ENCODE measurements at places on chromosomes 7 and 10.

GRCh38 chr7:51785171-51785570, 468.6 kb upstream of the COBL start:
- no peak for DNase-seq

DNA sequence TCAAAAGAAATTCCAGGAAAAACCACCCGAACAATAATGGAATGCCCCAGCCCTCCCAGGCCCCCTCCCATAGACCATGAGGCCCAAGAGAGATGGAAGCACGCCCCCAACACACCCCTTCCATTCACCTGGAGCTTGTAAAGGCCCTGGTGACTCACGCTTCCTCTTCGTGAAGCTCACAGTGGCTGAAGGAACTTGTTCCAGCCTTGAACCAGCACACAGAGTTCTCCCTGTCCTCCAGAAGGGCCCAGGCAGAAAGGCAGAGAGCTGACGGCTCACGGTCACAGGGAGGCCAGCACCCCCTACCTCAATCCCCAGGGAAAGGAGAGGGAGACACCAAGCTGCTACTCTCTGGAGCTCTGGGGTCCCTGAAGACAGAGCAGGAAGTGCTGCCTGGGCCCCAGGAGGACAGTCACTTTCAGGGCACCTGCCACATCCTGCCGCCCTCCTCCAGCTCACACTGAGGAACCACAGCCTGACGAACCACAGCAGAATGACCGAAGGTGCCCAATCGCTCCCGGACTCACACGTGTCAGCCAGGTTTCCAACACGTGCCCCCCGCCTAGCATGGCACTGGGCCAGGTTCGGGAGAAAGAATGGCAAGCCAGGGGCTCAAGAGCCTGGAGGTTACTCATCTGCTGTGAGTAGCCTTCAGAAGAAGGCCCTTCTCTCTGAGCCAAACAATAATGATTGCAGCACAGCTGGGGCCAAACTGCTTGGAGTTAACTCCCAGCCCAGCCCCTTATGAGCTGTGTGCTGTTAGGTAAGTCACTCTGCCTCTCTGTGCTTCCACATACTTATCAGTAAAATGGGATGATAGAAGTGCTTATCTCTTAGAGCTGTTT, 52.8 kb downstream of the DLG5 start:
- DNase-seq, result no peak

GRCh38 chr7:141431711-141432110, 119.5 kb upstream of the AGK start:
- DNase-seq, result no peak

DNA sequence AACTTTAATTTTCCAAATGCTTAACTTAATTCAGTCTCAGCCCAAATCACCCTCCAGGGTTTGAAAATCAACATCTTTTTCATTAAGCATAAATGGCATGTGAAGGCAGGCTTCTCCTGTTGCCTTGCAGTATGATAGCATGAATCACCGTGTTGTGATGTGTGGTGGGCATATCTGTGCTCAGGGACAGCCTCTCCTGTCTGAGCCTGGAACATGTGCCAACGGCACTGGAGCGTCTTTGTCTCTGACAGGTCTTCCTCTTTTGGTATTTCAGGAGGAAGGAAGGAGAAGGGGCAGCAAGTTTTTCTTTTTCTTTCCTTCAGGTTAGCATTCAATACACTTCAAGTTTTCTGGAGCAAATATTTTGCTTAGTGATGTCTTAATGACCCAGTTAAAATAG, 57.6 kb downstream of the LRGUK start:
- DNase-seq, result no peak

DNA sequence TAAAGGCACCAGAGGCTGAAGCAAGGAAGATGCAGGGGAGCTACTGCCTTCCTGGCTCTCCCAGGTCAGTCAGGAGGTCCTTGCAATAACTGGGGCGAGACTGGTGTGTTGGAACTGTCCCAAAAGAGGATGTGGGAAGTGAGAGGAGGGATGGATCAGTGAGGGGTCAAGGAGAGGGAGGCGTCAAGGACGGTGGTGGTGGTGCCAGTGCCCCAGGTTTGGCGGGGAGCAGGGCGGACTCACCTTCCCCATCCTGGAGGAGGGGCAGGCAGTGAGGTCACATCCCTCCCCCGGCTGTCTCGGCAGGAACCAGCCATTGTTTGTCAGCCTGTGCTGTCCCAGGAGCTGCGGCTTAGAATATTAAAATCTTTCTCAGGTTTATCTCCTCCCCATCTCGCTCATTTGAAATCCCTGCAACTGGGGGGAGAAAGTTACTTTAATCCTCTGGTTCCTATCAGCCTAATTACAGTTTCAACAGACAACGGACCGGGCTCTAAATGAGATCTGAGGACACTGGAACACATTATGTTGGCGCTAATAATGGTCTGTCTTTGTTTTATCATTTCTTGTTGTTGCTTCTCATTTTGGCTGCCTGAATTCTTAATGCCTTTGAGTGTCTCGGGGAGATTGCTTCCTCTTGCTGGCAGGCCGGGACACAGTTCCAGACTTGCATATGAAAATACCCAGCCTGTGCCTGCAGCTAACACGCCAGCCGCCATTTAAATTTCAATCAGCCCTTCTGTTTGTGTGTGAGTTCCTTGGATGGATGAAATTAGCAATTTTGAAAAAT, 387.5 kb downstream of the RPS24 start:
- no peak for DNase-seq

DNA sequence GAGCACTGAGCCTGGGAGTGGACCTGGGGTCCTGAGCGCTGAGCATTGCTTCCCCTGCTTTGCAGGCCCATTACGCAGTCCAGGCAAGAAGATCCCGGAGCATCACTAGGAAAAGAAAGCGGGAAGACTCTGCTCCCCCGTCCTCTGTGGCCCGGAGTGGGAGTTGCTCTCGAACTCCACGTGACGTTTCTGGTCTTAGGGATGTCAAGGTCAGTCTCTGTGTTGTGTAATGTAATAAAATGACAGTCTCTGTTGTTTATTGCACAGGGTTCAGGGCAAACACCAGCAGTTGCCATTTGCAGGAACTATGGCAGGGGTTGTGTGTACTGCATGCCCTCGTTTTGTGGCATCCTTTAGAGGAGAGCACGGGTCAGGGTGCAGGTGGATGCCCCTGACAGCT, 10.0 kb downstream of the IDI2 start:
- DNase-seq, result no peak

DNA sequence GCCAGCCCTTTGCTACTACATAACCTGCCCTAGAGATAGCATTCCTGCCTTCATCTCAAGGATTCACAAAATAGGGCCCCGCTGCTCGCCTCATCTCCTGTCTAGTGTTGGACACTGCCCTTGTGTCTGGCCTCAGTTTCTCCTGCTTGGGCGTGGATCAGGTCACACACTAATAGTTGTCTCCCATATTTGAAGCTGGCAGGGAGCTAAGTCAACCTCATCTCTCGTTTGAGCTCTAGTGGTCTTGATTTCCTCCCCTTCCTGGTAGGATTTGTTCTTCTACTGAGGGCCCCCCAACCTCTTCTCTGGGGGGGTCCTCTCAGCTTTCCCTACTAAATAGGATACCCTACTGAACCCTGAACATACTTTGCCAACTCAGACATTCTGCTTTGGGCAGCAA, 42.2 kb downstream of the ADCYAP1R1 start:
- no peak for DNase-seq

DNA sequence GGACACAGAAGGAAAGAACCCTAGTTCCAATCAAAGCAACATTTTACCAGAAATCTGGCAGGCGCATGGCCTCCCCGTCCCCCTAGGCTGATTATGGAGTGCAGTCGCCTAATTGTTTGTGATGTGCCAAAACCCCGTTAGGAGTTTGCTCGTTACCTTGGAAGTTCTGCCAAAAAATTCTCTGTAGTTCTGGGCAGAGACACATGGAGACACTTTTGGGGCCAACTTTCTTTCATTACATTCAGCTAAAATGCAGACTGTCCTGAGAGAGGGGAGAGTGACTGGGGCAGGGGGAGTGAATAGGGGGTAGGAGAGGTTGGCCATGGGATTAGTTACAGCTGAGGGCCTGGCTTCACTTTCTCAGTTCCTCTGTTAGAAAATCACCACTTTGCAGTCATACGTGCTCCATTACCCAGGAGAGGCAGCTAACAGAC, 158.0 kb upstream of the NPVF start:
- no peak for DNase-seq

- DNase-seq, result no peak
Measured at GRCh38 chr7:140275069-140275965, 98.5 kb upstream of the KDM7A start.

DNA sequence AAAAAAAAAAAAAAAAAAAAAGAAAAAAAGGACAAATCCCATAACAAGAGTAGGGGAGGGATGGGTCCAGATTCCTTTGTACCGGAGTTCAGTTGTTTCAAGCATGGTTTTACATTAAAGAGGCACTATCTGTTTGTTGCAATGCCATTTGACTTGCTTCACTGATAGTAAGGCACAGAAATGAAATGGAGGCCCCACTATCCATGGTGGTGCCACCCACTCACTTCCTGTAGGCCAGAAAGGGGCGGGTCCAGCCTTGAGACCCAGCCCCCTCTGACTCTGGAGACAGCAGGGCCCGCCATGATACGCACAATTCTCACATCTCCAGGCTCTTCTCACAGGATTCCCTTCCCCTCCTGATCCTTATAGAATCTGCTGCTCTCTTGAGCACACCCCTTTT, 100.0 kb downstream of the CLEC2L start:
- no peak for DNase-seq

GRCh38 chr10:80462981-80463741, 9.1 kb downstream of the TSPAN14 start:
- DNase-seq, result no peak

DNA sequence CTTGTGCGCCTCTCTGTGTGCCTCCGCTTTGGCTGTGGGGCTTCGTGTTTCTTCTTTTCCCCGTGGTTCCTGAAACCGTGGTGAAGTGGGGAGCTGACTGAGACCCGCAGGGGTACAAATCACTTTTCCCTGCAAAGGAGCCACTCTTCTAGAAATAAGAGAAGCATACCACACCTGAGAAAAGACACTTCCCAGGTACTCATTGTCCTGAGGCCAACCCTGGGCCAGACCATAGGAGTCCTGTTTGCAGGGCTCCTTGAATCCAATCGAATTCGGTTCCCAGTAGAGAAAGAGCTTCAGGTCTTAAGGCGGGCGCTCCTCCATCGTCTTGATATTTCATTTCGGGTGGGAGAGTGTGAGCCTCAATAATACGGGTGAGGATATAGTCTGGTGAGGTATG, 32.4 kb upstream of the ZNF273 start:
- DNase-seq, result no peak

- no peak for DNase-seq
Measured at GRCh38 chr7:158050978-158051651, 536.5 kb downstream of the PTPRN2 start.

- no peak for DNase-seq
Measured at GRCh38 chr10:17354781-17355180, 99.6 kb downstream of the ST8SIA6 start.

GRCh38 chr7:43516581-43517342, 66.1 kb upstream of the STK17A start:
- no peak for DNase-seq

GRCh38 chr10:79277579-79278269, 69.5 kb upstream of the PPIF start:
- no peak for DNase-seq

DNA sequence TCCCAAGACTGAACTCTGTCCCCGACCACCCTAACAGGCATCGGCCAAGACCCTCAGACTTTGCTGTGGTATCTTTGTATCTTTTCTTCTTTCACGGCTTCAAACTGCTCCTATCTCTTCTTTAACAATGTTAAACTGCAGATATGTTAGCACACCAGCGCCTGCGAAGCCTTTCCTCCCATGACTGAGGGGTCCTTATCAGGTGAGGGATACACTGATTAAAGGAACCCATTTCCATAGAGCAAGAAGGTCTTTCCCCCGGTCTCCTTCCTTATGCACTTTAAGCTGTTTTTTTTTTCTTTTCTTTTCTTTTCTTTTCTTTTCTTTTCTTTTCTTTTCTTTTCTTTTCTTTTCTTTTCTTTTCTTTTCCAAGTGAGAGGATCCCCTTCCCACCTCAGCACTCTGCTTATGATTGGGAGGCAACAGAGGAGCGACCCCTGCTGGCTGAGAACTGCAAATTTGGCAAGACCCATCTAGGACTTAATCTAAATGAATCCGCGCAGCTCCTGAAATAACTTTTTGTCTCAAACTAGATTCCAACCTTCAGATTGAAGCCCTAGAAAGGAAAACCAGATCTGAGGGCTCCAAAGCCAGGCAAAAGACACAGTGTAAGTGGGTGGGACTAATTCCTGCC, 109.9 kb downstream of the ITGB8 start:
- no peak for DNase-seq

DNA sequence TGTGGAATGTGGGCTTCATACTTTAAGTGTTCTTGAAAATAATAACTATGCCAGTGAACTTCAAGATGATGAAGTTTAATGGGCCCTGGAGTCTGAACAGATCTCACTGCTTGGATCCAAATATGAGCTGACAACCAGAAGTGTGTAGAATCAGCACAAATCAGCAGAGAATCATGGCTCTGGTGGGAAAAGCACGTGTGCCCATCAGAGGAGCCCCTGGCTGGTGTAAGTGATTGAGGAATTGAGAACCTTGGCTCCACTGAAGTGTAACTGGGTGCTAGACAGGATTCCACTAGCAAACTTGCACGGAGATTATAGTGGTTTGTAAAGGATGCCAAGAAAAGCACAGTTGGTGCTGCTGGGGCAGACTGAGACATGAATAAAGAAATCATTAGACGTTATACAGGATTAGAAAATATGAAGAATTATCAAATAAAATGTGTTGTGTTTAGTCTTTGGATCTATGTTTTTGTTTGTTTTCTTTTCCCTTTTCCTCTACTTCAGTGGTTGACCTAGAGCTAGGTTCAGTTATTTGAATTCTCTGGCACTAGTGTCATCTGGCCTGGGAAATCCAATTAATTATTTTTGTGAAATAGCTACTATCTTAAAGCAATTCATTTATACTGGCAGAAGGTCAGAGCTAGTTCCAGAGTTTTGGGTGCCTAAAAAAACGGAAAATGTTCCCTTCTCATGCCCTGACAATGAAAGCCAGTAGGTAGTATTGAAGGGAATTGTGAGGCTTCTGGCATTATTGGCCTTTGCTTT, 175.7 kb upstream of the MEOX2 start:
- no peak for DNase-seq

DNA sequence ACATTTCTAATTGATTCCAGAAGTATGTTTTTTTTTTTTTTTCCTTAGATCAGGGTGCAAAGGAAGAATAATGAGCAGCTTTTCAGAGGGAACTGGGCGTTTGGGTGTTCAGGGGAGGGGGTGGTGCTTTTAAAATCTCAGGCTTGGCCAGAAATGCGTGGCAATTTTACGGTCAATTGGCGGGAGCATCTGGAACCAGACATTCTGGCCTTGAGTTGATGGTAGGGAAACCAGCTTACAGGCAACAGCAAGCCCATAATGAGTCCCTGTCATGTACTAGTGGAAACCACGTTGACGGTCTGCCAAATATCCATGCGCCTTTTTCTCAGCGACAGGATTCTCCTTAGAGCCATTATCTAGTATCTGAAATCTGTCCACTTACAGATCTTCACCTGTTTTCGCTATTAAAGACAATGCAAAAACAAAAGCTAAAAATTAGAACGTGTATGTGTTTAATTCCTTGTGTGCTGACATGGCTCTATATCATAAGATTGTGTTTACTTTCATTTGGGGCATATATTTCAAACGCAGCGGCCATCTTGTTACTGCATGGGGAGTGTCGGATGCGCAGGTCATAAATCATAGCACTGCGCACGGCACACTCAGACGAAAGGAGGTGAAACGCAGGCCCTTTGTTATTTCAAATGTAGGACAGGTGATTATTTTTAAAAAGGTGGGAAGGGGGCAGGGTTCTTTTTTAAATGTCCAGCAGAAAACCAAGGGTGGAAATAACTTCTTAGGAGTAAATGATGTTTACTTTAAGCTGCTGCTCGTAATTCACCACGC, 209.2 kb downstream of the AGMO start:
- no peak for DNase-seq

GRCh38 chr10:67607472-67607871, 88.5 kb downstream of the CTNNA3 start:
- DNase-seq, result no peak

Measured in activated CD4-positive, alpha-beta T cell treated with anti-CD3 and anti-CD28 coated beads, Interleukin-2, amount 50 U/mL, for 4 hours (primary cell).